Nephron progenitor cell (in vitro differentiated cells): ENCODE measurements at places on chromosomes 4 and X.
A peak's percentile ranks its signal among the peaks of the same experiment; 100 is the strongest.

DNA sequence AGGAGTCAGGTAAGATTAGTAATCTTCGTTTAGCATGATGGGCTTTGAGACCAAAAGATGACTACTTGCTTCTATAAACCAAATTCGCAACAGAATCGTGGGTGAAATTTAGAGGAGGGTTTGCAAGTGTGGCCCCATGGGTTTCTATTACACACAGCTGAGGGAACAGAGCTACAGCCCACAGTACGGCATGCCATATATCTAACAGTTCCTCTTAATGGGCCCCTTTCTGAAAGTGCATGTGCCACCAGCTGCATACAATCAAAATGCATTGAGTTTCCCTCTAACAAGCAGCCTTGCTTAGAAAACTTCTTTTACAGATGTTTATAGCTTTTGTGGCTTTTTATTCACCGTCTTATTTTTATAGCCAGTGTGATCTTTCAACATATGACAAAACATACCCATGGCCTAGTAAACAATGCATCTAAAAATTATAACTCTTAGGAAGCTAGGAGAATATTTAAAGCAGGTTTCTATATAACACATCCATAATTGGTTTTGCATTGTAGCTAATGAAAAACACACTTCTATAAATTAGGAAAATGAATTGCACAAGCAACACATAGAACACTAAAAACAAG is 202.1 kb downstream of the PRDM5 start:
- no peak for DNase-seq

DNA sequence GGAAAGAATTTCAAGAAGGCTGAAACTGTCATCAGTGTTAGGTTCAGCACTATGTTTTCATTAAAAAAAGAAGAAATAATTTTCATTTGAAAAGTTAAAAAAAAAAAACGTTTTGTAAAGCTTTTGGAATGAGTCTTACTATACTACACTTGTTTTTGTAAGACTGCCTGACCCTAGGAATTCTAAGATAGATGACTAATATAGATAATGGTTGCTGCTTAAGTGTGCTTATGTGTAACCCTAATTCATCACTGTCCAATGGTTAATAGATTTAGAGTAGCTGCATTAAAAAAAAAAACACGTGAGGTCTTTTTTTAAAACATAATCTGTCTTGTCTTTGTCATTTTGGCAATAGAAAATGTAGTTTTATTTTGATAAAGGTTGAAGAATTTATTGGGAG is 323.2 kb downstream of the IL1RAPL1 start:
- no peak for DNase-seq

DNA sequence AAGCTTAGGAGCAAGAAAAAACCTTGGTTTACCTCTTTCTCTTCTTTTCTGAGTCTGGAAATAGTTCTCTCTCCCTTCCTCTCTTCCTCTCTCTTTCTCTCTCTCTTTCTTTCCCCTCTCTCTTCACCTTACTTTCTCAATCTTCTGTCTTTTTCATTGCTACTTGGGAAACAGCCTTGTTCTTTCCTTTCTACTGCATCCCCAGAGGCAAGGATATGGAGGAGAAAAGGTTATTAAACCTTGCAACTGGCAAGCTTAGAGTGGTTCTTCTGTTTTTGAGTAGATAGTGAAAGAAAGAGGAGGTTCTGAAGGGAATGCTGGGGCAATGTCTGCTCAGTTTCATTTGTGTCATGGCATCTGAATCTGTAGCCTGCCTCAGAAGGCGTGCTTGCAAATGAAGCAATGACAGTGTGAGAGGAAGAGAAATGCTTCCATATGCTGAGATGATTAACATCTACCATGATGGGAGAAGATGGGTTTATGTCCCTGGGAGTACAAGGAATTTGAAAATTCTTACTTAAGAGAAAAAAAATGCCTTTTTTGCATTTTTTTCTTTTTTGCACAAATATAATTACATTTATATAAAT is 190.6 kb downstream of the CEP135 start:
- no peak for DNase-seq

DNA sequence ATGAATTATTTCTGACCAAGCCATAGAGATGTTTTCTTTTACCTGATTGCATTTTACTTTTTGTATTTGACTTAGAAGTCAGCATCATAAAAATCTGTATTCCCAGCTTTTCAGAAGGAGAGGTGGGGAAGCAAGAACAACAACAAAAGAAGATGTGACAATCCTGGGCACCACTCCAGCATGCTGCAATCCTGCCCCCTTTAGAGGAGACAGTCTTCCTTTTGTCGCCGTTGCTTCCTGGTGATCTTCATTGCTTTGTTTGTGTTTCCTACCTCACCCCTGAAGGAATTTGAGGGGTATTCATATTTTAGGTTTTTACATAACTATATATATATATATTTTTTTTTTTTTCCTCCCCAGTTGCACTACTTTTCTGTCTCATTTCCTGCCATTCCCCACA is 3.7 kb downstream of the QRFPR start:
- no peak for DNase-seq

GRCh38 chr4:59339631-59340030 is 1860.5 kb upstream of the ADGRL3 start:
- no peak for DNase-seq

DNA sequence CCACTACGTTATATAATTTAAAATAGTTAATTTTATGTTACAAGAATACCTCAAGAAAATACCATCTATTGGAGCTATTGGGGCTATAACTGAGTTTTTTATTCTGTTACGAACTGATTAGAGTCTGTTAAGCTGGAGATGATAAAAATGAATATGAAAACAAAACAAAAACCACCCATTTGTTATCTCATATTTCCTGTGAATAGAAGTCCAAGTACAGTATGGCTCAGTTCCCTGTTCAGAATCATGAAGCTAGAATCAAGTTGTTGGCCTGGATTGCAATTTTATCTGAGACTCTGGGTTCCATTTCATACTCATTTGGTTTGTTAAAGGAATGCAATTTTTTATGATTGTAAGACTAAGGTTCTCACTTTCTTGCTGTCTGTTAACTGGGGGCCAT is 319.1 kb upstream of the PCDH18 start:
- no peak for DNase-seq

- no peak for DNase-seq
These were observed 46.1 kb upstream of the VEGFC start for GRCh38 chr4:176838601-176839433.

DNA sequence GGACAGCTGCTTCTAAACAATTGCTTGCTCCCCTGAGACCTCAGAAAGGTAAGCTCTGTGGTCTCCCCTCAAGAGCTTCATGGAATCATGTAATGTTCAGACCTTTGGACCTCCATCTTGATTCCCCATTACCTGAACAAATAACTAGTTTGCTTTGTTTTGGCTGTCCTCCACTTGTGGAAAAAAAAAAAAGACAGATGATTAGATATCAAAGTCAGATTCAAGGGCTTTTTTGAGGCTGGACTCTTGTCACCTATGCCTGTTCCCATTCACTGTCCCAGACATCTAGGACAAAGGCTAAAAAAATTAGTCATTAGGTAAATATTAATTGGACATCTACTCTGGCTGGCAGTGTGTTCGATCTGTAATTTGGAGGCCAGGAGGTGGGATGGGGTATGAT is 13.3 kb downstream of the TMEM255A start:
- no peak for DNase-seq

DNA sequence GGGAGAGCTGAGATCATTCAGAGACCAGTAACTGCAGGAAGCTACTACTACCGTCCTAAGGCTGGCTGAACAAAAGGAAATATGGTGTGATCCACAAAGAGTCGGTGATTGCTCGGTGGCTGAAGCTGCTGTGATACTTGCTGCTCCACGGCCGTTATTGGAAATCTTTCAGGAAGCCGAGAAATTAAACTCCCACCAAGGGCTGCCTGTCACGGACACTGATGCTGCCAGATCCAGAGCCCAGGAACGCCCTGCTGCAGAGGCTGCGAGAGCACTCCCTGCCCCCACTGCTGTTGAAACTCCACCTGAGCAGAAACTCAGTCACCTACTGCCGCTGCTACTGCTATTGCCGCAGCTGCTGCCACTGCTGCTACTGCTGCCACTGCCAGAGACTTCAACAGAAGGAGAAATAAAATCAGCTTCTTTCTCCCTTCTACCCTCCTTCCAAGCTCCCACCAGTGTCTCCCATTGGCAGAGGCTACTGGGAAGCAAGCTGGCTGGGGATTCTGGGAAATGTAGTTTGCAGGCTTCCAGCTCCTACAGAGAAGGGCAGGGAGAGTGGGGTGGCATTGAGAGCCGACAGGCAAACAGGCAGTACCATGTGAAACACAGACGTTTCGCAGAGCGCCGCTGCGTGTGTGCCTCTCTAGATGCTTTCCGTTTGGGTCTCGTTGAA is 126.0 kb upstream of the ENPP6 start:
- DNase-seq = peak; percentile 60

DNA sequence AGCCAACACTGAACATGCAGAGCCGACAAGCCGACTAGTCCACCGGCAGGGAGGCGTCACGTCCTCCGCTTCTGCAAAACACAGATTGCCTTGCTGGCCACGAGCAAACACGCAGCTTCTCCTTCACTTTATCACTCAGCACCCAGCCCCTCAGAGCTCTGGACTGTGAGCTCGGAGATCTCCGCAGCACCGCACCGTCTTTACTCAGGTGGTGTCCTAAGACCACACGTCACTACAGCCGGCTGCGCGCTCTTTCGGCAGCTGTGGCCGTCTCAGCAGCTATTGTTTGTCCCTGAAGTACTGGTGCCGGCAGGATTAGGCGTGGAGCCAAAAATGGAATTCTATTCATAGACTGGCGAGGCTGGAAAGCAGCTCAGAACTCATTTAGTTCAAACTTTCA is 72.0 kb downstream of the FAT1 start:
- no peak for DNase-seq

GRCh38 chrX:643911-644303 is 13.3 kb downstream of the SHOX start:
- no peak for DNase-seq

DNA sequence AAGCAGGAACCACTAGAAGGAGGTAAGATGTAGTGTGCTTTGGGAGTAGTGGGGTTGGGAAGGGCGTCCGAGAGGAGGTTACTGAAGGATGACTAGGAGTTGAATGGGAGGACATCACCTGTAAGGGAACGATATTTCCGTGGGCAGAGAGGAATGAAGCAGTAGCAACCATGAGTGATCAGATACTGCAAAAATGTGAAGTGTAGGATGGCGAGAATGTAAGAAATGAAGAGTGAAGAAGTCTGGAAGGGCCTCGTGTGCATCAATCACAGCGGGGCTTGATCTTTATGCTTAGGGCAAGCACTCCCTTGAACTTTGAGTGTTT is 594 bp downstream of the MSMO1 start:
- DNase-seq = no peak

DNA sequence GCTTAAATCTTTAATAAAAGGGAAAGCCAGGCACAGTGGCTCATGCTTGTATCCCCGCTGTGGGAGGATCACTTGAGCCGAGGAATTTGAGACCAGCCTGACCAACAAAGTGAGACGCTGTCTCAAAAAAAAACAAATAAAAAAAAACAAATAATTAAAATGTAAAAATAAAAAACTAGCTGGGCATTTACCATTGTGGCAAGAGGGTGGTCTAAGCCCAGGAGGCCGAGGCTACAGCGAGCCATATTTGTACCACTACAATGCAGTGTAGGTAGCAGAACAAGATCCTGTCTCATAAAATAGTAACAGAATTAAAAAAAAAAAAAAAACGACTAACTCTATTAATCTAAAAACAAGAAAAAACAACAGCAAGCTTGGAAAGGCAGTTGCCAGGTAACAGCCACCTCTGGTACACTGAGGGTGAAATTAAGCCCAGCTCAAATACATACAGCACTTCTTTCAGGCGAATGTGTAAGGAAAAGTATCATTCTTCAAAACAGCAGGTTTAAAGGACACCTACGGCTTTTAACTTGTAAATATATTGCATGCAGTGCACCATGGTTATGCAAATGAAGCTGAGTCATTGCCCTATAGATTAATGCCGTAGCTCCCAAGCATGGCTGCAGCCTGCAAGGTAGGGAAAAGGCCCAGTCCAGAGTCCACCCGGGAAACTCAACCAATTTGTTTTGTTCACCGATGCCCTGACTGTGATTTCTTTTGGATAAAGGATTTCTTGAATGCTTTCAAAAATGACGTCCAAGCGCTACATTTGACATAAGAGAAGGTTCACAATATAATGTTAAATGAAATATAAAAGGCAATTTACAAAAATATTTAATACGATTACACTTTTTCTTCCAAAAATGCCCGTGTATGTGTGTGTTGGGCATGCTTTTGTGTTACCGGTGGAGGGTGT is 14.5 kb upstream of the TXLNG start:
- DNase-seq = peak; percentile 12

GRCh38 chrX:2370456-2370855 is 130.3 kb downstream of the DHRSX start:
- DNase-seq = no peak

DNA sequence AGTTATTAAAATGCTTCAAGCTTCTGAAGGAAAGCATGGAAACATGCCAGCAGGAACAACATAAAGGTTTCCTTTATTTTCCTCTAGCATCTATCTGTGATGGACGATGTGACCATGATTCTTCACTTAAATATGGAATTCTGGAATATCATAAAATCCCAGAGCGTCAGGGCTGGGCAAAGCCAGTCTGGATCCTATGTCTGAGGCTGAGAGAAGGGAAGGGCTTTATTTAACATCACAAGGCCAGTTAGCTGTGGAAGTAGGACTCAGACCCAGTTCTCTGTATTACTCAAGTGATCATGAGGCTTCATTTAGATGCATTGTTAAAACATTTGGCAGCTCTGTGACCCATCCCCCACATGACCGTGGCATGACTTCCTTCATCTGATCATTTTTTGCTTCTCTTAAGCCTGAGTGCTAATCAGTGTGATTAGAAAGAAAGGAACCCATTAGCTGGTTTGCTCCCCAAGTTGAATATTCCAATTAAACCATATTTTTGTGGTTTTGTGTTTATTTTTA is 40.9 kb upstream of the EOLA2 start:
- no peak for DNase-seq

DNA sequence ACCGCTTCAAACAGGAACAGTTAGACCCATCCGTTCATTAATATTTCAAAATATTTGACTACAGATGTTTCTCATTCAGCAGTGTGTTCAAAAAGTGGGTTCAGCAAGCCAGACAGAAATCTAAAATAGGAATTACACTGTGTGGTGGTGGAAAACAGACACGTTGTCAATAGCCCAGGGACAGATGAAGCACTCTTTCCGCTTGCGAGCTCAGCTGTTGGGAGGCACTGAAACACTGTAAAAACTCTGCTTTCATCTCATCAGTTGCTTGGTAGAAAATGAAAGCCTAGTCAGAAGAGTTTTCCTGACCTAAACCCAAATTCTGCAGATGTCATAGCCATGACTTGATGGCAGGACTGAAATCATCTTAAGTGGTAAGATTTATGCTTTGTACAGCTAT is 38.5 kb downstream of the LRP2BP start:
- no peak for DNase-seq

- DNase-seq = no peak
These were observed 11.1 kb downstream of the TXLNG start for GRCh38 chrX:16797358-16797757.

GRCh38 chr4:67035986-67036385 is 509.3 kb downstream of the CENPC start:
- no peak for DNase-seq
